EL (cell line): ENCODE measurements at places on chromosomes 2 and 18.
A peak's percentile ranks its signal among the peaks of the same experiment; 100 is the strongest.

DNA sequence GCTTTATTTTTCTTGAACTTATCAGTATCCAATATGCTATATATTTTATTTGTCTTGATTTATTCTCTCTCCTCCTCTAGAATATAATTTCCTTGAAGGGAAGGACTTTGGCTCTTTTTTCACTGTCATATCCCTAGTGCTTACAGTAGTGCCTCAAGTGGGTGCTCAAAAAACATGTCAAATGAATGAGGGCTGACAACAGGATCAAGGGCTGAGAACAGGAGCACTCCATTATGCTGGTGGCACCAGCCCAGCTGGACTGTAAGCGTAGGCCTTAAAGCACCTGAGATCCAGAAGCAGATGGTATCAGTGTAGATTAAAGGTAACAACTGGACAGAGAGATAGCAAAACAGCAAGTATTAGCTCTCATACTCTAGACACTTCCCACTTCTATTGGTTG is 46.3 kb downstream of the PMS1 start:
- no peak for DNase-seq

DNA sequence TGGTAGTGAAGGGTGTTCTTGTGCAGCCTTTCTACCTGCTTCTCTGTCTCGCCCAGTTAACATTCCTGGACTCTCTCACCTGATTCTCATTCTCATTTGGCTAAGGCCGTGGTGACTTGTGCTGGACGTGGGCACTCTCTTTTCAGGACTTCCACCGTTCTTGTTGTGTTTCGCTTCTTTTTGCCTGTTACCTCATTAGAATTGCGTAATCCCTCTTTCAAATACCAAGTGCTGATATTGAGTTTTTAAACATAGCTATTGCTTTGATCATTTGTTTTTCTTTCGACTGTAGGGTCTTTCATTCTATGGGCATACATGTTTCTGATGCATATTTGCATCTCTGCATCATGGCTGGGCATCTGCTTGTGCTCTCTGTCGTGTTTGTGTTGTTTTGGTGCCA is 287.0 kb downstream of the ALPK2 start:
- DNase-seq = no peak

- no peak for DNase-seq
These were observed 16.7 kb upstream of the EDAR start for GRCh38 chr2:109005686-109006204.

DNA sequence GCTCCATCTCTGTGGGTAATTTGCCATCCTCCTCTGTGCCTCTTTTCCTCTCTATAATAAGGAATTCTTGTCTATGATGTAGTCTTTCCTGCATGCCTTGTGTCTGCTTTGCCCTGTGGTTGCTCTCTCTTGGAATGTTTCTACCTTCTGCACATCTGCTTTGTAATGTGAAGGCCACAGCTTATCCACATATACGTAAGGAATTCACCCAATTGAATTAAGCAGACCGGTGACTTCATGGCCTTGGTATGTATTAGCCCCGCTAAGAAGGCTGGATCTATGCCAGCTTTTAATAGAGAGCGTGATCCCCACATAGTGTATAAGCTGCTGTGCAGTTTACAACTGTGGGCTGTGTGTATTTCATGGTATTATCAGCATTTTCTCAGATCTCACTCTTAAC is 274.7 kb downstream of the RNF144A start:
- peak; percentile 89 for DNase-seq

GRCh38 chr2:230575642-230576324 is 136.9 kb upstream of the CAB39 start:
- no peak for DNase-seq

- peak; percentile 81 for DNase-seq
These were observed 573 bp downstream of the KDSR start for GRCh38 chr18:63366213-63367052.

DNA sequence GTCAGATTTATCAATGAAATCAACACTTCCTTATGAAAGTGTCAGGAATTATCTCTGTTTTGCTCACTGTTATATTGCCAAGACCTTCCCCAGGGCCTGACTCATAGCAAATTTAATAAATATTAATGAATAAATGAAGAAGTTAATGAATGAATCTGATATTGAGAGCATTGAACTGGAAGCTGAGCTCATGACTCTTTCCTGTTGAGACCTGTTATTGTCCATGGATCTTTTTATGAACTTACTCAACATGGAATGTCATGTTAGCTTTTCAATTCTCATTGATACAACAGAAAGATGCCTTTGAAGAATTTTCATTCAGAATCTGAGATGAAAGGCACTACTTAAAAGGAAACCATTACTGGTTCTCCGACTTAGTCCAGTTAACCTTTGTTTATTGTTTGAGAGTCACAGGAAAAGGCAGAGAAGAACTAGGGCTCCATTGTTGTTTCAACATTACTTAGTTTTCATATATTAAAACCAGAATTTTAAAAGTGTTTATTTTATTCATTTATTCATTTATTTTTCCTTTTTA is 90.4 kb upstream of the UNC80 start:
- DNase-seq = no peak

- no peak for DNase-seq
These were observed 4.3 kb downstream of the RAX start for GRCh38 chr18:59268721-59269562.

DNA sequence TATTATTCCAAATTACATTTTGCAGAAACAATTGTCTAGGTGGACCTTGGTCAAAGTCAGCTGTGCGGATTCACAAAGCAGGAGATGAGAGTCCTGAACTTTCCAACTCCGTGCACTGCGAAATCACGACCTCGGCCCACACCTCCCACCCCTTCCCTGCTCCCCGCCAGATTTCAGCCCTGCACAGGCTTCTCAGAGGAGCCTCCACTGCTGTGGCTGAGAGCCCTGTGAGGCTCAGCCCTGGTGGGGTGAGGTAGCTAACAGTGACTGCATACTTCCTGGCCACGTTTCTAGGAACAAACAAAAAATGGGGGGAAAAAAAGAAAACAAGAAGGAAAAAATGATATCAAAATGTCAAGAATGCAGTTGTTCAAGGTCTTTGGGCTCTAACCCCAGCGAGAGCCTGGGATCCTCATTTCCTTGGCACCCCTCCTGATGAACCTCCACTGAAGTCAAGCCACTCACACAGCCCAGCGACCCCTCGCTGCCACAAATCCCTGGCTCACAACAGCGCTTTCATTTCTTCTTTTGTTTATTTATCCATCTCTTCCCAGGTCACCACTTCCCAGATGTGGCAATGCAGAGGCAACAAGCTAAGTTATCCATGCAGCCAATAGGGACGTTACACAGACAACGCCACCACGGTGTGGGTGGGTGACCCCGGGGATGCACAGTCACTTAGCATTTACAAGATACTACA is 729.7 kb upstream of the ID2 start:
- no peak for DNase-seq

GRCh38 chr2:208017721-208018120 is 7.6 kb downstream of the PLEKHM3 start:
- no peak for DNase-seq

DNA sequence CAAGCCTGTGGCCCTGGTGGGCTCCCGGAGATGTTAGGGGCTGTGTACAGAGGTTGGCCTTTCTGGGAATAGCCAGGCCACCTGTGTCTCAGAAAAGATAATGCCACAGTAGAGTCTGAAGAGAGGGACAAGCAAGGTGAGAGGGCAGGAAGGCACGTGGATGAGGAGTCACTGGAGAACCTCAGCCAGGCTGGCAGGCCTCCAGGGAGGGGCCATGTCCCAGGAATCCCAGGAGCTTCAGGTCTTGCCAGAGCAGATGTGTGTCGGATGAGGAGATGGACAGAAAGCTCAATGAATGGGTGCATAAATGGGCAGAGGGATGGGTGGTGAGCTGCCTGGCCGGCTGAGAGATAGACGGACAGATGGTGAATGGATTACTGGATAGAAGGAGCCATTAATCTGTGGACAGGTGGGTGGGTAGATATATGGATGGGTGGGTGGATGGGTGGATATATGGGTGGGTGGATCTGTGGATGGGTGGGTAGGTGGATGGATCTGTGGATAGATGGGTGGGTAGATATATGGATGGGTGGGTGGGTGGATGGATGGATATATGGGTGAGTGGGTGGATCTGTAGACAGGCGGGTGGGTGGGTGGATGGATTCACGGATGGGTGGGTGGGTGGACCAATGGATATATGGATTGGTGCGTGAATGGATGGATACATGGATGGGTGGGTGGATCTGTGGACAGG is 7.9 kb upstream of the OTOF start:
- no peak for DNase-seq

- no peak for DNase-seq
These were observed 436.4 kb upstream of the ST6GAL2 start for GRCh38 chr2:107322416-107322815.

- DNase-seq = peak; percentile 82
These were observed 122.6 kb upstream of the DNAJC10 start for GRCh38 chr2:182593394-182593975.

GRCh38 chr2:194203898-194204297 is 1453.1 kb upstream of the SLC39A10 start:
- DNase-seq = peak; percentile 6

GRCh38 chr18:5196253-5197031 is 615 bp downstream of the AKAIN1 start:
- DNase-seq = no peak

DNA sequence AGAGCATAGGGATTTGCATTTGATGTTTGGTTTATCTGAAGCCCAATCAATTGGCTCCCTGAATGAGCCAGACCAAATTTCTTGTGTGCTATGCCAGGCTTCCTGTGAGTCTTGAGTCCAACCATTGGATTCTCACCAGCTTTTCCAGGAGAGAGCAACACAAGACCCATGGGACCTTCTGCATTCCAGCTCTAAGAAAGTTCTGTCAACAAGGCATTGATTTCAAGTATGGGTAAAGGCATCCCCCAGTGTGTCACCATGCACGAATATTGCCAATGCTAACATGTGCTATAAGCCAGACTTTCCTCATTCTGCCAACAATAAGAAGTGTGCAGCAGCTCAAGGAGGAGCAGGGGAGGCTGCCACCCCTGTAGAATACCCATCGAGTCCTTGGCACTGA is 266.6 kb downstream of the ETAA1 start:
- no peak for DNase-seq

DNA sequence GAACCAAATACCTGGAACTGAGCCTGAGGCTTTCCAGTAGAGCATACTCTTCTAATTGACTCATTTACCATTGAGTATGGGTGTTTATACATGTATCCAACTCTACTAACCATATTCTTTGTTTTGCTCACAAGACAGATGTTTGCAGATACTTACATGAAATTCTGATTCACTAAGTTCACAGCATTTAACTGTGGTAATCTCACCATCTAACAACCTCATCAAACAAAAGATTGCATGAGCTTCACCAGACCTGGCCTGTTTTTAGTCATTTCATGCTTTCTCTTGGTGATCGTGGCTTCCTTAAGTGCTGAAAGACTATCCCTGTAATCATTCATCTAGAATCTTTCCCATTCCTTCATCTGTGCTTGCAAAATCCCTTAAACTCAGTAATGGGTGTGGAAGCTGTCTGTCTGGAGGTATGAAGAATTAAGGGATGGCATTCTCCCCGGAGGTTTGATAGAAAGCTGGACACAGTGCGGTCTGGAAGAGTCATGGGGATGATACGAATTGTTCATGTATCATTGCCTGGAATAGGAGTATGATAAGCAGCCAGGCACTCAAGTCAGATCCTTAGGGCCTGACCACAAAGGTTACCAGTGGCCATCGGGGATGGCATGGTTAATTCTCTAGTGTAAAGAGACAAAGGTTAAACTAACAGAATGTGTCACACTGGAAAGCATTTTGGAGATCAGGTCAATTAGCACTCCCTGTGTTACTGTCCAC is 42.0 kb upstream of the IL1R1 start:
- DNase-seq = peak; percentile 37
